AG09309 (cell line): ENCODE measurements at places on chromosomes 7 and 10.

DNA sequence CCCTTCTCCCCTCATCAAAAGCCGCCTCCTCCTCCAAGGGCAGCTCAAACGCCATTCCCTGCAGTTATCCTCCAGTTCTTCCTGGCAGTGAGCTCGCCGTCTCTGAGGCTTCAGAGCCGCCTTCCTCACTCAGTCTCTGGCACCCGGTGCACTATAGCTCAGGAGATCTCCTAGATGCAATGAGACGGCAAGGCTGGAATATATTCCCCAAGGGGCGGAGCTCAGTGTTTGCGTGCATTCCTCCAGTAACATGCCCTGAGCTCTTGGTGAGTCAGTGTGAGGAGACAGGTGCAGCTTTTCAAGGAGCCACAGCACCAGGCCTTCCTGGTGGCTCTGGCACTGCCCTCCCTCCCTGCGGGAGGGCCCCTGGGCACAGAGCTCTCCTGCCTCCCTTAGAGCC is 512.6 kb upstream of the FOXK1 start:
- DNase-seq, result no peak

GRCh38 chr7:13988731-13989125 is 738 bp downstream of the ETV1 start:
- DNase-seq, result no peak

DNA sequence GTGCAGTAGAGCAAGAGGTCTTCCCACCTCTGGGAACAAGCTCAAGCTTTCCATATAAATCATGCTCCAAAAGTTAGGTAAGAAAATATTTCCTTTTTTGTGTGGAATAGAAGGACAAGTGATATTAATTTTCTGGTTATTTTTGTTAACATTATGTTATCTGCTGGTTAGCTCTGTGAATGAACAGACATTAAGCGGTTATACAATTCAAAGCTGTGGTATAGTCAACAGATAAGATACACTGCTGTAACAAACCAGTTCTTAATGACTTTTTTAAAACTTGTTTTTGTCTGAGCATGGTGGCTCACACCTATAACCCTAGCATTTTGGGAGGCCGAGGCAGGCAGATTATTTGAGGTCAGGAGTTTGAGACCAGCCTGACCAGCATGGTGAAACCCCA is 43.0 kb upstream of the PRKAR2B start:
- no peak for DNase-seq

GRCh38 chr7:1081931-1082401 is 5.9 kb upstream of the GPER1 start:
- no peak for DNase-seq

DNA sequence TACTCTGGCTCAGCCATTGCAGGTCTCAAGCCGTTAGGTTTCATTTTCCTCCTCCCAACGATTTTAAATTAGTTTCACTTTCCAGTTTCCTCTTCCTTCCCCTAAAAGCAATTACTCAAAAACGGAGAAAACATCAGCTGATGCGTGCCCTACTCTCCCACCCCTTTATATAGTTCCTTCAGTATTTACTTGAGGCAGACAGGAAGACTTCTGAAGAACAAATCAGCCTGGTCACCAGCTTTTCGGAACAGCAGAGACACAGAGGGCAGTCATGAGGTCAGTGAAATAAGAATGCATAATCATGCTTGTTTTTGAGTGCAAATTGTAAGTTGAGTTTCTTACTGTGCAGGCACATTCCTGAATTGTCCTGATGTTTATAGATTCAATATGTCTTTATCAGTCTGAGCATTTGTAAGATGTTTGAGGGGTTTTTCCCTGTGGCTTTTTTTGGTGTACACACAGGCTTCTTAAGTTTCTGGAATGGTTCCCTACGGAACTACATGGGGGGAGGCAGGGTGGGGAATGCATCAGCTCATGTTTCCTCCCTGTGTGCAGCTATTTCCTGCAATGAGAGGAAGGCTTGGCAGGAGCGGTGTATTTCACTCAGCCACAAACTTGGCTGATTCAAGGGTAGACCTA is at the start of gene IFIT3:
IFIT3 (plus strand) TSS at position 195 of the 639 bp plus-strand sequence; CDS start at position 272, 77 bp downstream.
- peak; percentile 72 for DNase-seq

DNA sequence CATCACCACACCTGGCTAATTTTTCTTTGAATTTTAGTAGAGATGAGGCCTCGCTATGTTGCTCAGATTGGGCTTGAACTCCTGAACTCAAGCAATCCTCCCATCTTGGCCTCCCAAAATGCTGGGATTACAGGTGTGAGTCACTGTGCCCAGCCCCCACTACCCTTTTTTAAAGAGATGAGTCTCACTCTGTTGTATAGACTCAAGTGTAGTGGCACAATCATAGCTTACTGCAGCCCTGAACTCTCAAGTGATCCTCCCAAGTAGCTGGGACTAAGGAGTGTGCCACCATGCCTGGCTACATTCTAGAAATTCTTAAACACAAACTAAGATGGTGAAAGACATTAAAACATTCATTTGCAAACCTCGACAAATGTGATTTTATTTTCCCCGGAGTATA is 12.6 kb downstream of the SYPL1 start:
- no peak for DNase-seq

DNA sequence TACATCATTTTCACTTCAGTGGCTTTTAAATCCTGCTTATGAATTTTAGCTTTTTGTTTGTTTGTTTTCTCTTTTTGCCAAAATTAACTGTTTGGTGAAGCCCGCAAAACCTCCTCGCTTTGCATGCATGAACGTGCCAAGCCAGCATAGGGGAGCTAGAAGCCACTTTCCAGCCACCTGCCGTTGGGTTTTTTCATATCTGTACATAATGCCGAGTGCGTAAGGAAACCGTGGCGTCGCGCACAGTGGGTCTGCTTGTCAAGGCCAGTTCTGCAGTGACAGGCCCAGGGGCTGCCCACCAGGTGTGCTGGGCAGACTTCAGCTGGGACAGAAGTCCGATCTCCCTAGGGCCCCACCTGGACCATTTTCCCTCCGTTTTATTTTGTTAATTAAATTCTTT is 41.1 kb downstream of the WIPI2 start:
- DNase-seq, result no peak

DNA sequence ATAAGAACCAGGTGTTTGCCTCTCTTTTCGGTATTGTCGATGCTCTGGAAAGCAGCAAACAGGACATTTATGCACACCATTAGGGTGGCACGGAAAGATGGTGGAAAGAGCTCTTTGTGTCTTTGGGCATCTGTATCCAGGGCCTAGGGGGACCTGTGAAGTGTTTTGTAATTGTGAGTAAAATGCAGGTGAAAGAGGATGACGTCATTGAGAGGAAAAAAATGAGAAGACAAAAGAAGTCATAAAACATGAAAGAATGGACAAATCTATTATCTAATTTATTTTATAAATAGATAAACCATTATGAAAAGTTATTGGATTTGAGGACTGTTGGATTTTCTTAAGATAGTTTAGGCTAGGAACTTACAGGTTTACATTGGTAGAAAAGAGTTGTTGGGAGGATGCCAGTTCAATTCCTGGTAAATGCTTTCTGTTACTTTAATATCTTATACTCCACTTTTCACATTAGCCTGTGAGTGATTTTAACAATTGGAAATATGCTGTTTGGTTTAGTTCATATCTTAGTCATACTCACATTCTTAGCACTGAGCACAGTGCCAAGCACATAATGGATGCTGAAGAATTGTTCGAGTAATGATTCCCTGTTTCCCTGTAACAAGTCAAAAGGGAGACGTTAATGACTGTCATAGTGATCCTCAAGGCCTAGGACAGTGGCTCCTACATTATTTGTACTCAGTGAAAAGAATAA is 62.6 kb downstream of the EXOC4 start:
- peak; percentile 3 for DNase-seq

DNA sequence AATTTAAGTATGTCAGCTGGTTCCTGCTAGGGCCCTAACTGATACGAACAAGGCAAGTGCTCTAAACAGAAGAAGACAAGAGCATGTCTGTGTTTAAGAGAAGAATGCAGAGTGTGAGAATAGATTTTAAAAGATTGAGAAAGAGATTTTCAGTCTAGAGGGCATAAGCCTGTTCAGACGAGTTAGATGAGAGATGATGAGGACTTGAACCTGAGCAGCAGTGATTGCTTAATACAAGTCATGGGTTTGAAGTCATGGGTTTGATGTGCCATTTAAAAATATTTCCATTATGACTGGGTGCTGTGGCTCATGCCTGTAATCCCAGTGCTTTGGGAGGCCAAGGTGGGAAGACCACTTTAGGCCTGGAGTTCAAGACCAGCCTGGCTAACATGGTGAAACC is 108.9 kb upstream of the PLXDC2 start:
- DNase-seq, result no peak
